ENCODE measurements at places on chromosomes 12 and 14. TPM values are rescaled to one million over a fixed set of nuclear protein-coding genes. Genes with fewer than 3 reads are reported as not detected.

SLC39A5 gene
- not detected for total RNA-seq

MYF5 gene
- total RNA-seq, result not detected

TAPBPL gene
- total RNA-seq, result 19.0 TPM

SIX6 gene
- total RNA-seq, result not detected

EAPP gene
- 14.6 TPM for total RNA-seq

CSRP2 gene
- 57.6 TPM for total RNA-seq

NKX2-1 gene
- not detected for total RNA-seq

SSPN gene
- total RNA-seq, result 4.9 TPM

KRT3 gene
- total RNA-seq, result 0.57 TPM

KRT74 gene
- not detected for total RNA-seq

MGP gene
- 59.8 TPM for total RNA-seq

GPRC5D gene
- total RNA-seq, result not detected

UBC gene
- total RNA-seq, result 1,417 TPM

ADAM21 gene
- not detected for total RNA-seq

KCNC2 gene
- not detected for total RNA-seq

CLEC4D gene
- not detected for total RNA-seq

POP5 gene
- 18.6 TPM for total RNA-seq

REM2 gene
- 0.26 TPM for total RNA-seq

KCNJ8 gene
- total RNA-seq, result 1.3 TPM

ST8SIA1 gene
- 0.38 TPM for total RNA-seq

FAM181A gene
- not detected for total RNA-seq

NOS1 gene
- 1.1 TPM for total RNA-seq

CLEC7A gene
- 27.1 TPM for total RNA-seq

SOAT2 gene
- not detected for total RNA-seq

IRF9 gene
- 49.5 TPM for total RNA-seq

TSPAN19 gene
- total RNA-seq, result not detected

KCNH3 gene
- total RNA-seq, result 0.38 TPM

LMNTD1 gene
- not detected for total RNA-seq

CNTN1 gene
- 8.0 TPM for total RNA-seq

DACT1 gene
- total RNA-seq, result not detected

All from esophagus squamous epithelium (tissue), 5 donors.